ENCODE measurements at places on chromosomes 2 and 18.

- no peak for DNase-seq
These were observed 800.8 kb upstream of the ID2 start for GRCh38 chr2:7881063-7881462.

DNA sequence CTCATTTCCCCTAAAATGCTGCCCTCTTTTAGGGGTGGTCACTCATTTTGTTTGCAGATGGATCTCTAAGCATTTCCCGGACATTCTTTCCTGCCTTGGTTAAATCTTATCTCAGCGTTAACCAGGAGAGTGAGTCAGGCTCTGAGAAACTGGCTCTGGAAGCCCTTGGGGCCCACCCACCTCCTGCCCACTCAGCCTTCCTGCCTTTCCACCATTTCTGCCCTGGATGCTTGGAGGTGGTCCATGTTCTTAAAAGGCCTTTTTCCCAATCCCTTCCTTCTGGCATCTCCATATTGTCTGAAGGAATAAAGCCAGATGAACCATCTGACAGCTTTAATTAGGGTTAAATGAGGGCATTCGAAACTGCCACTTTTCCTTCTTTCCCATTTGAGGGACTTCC lies 9.5 kb downstream of the HK2 start:
- DNase-seq, result peak; percentile 66

DNA sequence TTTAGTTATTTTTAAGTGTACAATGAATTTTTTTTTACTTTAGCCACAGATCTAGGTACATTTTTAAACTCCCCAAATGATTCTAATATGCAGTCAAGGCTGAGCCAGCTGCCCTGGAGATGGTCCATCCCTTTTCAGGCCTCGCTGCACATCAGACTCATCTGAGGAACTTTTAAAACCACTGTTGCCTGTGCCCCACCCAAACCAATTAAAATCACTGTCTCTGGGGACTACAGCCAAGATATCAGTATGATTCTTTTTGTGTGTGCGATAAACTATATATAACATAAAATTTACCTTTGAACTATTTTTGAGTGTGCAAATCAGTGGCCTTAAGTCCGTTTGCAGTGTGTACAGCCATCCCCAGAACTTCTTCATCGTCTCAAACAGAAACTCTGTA lies 9.1 kb upstream of the MALT1 start:
- no peak for DNase-seq

GRCh38 chr2:49021271-49021670 lies 133.0 kb downstream of the FSHR start:
- no peak for DNase-seq

DNA sequence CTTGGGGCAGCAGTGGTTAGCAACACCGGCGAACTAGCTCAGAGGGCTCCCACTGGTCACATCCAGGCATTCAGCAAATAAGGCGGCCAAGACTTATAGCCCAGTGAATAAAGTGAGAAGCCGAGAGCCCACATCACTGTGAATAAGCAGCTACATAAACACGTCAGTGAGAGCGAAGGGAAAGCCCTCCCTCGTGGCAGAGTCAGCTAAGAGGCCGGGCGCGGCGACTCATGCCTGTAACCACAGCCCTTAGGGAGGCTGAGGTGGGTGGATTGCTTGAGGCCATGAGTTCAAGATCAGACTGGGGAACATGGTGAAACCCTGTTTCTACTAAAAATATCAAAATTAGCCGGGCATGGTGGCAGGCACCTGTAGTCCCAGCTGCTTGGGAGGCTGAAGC lies 5.2 kb downstream of the D2HGDH start:
- peak; percentile 58 for DNase-seq

GRCh38 chr18:78191276-78191675 lies 788.3 kb upstream of the SALL3 start:
- no peak for DNase-seq

- no peak for DNase-seq
These were observed 46.8 kb upstream of the GAREM2 start for GRCh38 chr2:26126074-26126473.

DNA sequence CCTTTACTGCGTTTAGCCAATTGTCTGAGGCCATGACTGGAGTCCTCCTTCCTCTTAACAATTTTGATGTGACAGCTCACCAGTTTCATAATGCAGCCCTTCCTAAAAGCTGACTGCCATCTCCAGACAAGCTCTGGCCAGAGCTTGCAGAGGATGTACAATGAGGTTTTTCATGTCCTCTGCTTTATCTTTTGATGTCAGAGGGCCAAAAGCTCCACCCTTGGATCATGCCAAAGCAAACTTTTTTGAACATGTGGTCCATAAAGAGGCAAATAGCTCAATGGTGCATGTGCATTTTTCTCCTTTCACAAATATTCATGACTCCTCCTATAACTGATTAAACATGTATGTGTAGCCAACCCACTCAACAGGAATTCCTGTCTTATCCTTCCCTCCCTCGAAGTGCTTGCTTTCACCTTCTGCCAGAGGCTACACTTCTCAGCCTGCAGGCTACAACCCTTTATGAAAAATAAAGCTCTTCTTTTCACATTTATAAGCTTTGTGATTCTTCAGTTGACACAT lies 266.2 kb downstream of the FBXO15 start:
- no peak for DNase-seq

GRCh38 chr2:138960191-138960590 lies 180.0 kb upstream of the NXPH2 start:
- DNase-seq, result no peak

GRCh38 chr2:236055471-236055870 lies 112.7 kb downstream of the GBX2 start:
- DNase-seq, result no peak

DNA sequence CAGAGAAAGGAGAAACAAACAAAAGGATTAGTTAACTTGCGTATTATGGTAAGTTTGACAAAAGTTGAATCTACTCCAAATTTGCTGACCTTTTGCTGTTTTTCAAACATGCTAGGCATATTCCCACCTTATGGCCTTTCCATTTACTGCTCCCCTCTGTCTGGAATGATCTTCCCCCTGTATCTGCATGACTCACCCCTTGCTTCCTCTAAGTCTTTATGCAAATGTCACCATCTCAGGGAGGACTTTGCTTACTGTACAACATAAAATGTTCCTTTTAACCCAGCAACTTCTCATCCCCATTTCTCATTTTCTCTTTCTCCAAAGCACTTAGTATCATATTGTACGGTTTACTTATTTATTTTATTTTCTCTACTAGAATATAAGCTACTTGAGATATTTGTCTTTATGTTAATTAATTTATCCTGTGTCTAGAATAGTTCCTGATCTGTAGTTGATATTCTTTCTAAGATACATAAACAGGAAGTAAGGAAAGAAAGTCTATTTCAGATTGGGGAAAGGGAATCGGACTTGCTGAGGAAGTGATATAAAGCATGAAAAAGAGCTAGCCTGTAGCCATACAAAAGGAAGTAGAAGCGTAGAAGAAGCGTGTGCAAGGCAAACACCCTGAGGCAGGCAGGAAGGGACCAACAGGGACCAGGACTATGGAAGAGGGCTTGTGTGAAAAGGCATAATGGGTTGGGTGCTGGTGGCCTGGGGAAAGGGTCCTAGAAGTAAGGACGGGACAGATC lies 144.9 kb upstream of the ERBB4 start:
- peak; percentile 49 for DNase-seq

DNA sequence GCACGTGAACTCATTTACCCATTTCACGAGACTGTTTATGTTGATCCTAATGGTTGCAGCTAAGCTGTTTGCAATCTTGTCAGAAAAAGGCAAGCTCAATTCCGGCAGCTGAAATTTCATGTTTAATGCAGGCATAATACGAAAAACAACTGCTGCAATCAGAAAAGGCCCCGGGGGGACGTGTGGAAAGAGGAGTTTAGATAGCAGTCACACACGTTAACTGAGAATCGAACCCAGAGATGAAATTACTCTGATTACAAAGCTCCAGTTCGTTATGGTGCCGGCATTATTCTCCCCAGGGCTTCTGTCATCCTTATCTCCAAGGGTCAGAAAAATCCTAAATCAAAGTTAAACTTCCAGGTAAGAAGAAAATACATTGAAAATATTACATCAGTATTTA lies 79.9 kb upstream of the MYT1L start:
- no peak for DNase-seq

DNA sequence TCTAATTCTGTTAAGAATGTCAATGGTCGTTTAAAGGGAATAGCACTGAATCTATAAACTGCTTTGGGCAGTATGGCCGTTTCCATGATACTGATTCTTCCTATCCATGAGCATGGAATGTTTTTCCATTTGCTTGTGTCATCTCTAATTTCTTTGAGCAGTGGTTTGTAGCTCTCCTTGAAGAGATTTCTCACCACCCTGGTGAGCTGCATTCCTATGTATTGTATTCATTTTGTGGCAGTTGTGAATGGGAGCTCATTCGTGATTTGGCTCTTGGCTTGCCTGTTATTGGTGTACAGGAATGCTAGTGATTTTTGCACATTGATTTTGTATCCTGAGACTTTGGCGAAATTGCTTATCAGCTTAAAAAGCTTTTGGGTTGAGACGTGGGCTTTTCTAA lies 38.3 kb upstream of the WDR75 start:
- DNase-seq, result peak; percentile 62

All from HCEC 1CT (cell line).